Omental fat pad (tissue), 4 donors: ENCODE measurements at places on chromosomes 2 and 18.

DNA sequence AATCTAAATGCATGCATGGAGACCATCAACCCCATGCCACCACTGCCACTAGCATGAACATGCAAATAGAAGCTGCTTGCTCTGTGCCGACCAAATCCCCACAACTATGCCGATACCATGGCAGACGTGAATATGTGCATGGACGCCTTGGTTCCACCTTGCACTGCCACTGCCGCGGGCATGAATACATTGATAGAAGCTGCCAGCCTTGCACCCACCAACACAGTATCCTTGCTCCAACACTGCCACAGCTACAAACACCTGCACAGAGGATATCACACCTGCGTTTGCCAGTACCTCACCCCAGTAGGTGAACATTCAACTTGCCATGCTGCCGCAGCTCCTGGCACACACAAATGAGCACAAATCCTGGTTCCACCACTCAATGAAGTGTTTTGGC is 527.4 kb upstream of the REG3G start:
- DNase-seq = no peak

DNA sequence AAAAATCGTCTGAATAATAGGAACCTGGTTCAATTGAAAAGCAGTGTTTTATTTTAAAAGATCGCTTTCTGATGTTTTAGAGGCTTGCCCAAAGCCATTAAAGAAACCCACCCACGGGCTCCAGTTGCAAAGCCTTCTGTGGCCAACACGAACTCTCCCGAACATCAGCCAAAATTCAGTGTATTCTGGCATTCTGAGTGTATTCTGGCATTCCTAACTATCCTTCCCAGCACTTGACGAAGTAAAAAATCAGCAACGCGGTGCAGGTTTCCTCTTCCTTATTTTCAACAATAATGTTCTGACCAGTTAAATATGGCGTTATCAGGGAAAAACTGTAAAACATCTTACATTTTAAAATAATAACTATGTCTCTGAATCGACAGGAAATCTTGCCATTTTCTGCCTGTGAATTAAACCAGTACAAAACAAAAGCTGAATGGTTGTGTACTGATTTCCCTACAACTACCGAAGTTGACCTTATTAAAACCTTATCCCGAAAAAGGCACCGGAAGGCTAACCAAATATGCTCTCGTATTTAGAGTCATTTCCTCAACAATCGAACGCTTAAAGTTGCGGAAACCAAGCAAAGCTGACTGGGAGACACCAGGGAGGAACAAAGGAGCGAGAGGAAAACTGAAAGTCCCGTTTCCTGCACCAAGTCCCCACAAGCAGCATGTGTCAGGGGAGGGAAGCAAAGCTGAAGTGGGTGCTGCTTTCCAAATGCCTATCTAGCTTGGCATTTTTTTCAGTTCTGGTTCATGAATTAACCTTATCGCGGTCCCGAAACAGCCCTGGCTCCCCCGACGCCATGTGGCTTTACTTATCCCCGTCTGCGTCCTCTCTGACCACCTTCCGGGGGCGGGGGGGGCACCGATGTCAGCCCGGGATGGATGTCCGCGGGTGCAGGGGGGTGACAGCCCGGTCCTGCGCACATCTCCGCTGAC is 44.3 kb downstream of the ZNF516 start:
- DNase-seq = no peak

GRCh38 chr2:70062270-70062669 is 25.0 kb upstream of the PCBP1 start:
- no peak for DNase-seq

GRCh38 chr18:32672398-32672797 is 100.4 kb downstream of the KLHL14 start:
- DNase-seq = no peak

- no peak for DNase-seq
Measured at GRCh38 chr18:8694891-8695290, 10.5 kb upstream of the MTCL1 start.

- no peak for DNase-seq
Measured at GRCh38 chr18:50924372-50924771, 43.5 kb upstream of the ELAC1 start.

- no peak for DNase-seq
Measured at GRCh38 chr2:101408925-101409324, 21.6 kb upstream of the CREG2 start.

- no peak for DNase-seq
Measured at GRCh38 chr2:174588463-174588862, 9.1 kb downstream of the WIPF1 start.

- no peak for DNase-seq
Measured at GRCh38 chr18:11518788-11519685, 90.4 kb upstream of the SLC35G4 start.

DNA sequence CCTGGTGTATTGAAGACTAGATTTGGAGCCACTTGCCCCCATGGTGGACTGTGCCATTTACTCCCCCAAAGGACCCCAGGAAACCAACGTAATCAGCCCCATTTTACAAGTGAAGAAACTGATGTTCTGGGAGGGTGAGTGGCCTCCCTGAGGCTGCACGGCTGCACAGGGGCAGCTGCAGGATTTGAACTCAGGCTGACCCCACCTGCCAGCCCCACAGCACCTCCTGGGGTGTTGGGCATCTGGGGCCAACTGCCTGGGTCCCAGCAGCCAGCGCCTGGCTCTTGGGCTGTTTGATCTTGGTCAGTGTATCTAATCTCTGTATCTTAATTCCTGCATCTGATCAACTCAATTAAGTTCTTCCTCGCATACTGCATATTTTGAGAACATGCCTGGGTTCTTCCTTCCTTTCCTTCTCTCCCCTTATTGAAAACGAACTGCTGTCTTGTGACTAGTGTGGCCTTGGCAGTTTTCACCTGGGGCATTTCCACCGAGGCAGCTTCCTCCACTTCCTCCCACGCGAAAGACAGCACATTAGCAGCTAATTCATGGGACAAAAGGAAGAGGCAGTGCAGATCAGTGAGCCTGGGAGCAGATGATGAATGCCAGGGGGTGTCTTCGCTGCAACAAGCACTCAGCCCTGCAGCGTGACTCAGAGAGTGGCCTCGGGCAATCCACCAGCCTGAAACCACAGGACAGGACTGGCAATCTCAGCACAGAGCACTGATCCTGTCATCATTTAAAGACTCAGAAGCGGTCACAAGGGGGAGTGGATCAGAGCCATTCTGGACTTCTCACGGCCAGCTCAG is 184.1 kb upstream of the RAB12 start:
- no peak for DNase-seq

DNA sequence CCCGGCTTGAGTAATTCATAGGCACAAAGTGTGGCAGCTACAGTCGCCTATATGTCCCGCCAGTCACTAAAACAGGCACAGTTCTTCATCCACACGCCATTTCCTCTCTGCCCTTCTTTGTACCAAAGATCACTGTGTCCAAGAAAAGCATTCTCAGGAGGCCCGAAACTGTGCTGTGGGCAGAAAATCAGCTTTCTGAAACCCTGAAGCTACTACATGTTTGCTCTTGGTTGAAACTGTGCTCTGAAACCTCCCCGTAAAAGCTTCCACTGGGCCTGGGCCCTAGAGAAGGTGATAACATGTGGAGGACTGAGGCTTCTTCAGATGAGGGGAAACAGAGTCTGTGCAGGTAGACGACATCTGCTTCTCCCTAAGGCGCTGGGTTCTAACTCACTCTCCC is 75.6 kb upstream of the ID2 start:
- no peak for DNase-seq
